ENCODE measurements at places on chromosomes 2 and 18.
A peak's percentile ranks its signal among the peaks of the same experiment; 100 is the strongest.

DNA sequence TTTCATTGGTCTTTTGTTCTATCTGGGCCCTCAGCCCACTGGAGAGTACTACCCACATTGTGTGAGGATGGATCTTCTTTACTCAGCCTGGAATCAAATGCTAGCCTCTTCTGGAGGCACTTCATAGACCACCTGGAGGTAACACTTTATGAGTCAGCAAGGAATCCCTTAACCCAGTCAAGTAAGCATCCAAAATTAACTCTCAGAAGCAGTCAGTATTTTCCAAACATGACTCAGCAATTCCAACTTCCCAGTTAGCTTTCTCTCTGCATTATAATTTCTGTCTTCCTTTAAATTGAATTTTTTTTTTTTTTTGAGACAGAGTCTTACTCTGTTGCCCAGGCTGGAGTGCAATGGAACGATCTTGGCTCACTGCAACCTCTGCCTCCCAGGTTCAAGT, 142.7 kb downstream of the ACKR3 start:
- DNase-seq, result no peak

DNA sequence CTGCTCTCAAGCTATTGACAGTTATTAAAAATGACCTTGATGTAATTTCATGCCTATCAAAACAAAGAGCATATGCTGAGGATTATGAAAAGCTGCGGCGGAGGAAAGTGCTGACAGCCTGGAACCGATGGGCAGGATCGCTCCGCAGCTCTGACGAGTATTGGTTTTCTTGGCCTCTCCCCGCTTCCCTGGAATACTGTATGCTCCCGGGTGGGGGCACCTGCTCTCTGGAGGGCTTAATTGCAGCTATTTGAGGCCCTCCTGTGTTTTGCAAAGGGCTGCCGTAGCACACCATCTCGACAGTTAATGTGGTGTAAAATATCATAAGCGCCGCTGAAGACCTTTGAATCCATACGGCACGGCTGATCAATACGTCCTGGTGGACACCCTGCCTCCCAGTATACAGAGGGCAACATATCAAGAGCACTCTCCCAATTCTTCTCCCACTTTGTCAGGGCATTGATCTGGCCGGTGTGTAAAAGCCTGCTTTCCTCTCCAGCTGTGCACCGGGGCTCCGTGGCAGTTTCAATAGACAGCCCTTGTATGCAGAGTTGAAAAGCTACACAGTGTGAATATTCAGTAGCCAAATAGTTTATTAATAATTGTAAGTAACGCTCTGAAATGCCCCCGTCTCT, 662.4 kb downstream of the GALR1 start:
- DNase-seq, result no peak

GRCh38 chr18:46067438-46068007, 4.5 kb downstream of the PSTPIP2 start:
- no peak for DNase-seq

- DNase-seq, result peak; percentile 56
Observed at GRCh38 chr18:3380384-3380961, 69.5 kb upstream of the TGIF1 start.

DNA sequence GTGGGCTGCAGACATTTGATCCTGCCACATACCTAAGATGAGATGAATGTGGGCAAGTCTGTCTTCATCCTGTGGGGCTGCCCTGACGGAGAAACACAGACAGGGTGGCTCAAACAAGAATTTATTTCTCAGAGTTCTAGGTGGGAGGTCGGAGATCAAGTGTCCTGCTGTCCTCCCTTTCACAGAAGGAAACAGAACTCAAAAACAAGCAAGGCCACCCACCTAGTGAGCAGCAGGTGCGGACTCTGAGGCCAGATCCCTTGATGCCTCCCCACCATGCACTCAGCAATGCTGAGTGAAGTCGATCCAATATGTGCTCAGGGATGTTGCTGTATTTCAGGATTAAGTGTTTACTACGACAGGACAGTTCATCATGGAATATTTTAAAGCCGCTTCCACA, 63.0 kb upstream of the SNTG2 start:
- DNase-seq, result no peak

DNA sequence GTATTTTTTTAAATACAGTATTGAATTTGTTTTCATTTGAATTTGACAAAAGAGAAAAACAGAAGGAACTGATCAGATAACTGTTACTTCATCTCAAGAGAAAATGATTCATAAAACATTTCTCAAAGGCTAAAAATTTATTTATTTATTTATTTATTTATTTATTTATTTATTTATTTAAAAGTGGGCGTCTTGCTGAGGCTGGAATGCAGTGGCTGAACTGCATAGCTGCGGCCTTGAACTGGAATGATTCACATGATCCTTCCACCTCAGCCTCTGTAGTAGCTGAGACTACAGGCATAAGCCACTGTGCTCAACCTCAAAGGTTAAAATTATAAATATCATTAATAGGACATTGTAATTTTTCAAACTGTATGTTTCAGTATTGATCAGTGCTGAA, 4.5 kb upstream of the PUM2 start:
- no peak for DNase-seq

- DNase-seq, result peak; percentile 40
Observed at GRCh38 chr2:174012347-174013314, 47.5 kb upstream of the SP3 start.

- DNase-seq, result no peak
Observed at GRCh38 chr2:229090225-229090624, 180.9 kb downstream of the PID1 start.

DNA sequence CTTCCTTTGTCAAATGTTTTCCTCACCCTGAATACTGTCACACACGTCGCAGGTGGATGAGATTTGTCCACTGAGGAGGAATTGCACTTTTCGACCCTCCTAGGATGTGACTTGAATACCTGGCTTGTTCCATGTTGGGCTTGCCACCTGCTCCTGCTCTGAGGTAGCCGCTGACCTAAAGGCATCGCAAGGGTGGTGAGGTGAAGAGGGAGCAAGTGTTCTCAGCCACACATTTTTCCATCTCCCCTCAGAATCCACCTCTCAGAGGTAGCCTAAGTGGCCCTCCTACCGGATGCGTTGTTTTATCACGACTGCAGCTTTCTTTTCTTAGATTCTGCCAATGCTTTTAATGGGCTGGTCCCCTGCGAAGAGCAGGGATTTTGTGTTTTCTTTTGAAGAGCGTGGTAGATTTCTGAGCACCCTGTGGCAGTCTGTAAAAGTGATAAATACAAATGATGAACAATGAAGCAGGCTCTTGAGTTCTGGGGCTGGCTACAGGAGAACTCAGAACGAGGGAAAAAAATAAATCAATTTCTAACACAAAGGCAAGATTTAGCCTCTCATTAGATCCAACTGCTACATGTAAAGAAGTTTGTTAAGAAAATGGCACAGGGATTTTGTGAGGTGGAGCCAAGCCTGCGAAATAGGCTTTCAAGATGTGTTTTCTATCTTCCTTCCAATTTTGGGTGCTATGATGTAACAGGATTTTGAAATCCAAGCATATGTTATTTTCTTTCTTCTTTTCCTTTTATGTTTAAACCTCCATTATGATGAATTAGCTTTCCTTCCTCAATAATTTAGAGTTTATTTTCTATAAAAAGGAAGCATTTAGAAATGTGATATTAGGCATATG, 386.7 kb downstream of the TGIF1 start:
- no peak for DNase-seq

- no peak for DNase-seq
Observed at GRCh38 chr2:233026198-233026813, 6.2 kb upstream of the NEU2 start.

DNA sequence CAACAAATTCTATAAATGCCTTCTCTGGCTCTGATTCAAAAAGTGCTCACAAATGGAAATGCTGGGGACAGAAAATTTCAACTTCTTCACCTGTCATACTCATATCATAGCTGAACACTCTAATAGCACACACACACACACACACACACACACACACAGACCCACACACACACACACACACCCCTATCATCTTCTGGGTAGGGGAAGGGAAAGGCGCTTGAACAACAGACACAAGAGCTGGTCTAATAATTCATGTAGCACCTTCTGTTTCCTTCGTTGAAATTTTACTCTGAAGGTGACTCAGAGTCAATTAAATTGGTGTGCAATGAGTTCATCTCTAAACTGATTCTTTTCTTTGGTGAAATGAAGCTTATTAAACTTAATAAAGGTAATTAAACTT, 32.9 kb downstream of the CD28 start:
- peak; percentile 84 for DNase-seq

DNA sequence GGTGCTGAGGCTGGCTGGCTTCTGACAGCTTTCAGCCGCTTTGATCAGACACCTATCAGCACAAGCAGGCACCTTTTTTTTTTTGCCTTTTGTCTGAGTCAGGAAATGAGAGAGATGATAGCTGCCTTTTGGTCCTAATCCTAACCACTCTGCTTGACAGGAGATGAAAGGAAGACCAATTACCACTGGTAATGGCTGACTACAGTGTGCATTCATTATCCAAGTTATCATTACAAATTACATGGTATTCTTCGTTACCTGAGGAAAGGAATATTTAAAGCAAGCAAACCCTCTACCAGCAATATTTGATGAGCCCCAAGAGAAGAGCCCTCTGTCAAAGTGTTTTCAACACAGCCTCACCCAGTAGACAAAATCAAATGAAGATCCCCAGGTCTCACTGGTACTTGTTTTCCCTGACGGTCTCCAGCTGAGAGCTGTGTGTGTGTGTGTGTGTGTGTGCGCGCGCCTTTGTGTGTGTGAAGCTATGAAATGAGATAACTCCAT, 925.7 kb downstream of the DCDC2C start:
- DNase-seq, result no peak

- DNase-seq, result no peak
Observed at GRCh38 chr2:133812826-133813617, 244.8 kb upstream of the NCKAP5 start.

DNA sequence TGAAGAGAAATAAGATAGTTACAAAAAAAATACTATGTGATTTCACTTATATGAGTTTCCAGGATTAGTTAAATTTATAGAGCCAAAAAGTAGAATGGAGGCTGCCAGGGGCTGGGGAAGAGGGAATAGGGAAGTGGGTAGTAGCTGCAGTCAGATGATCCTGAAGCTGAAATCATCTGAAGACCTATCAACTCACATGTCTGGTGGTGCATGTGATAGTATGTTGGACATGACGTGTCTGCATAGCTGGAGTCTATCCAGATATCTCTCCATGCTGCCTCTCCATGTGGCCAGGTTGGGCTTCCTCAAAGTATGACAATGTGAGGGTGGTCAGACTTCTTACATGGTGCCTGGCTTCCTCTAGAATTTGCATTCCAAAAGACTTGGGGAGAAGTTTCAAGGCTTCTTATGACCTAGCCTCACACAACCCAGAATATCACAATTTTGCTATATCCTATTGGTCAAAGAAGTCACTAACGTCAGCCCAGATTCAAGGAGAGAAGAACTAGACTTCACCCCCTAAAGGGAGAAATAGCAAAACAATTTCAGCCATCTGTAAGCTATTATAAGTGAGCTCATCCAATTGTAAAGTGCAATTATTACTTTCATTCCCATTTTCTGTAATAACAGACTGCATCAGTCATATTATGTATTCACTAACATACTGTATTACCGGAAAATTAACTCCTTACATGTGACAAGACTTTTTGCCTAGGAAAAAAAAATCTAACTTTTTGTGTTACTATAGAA, 14.0 kb upstream of the ZNF396 start:
- DNase-seq, result no peak

All from CD4-positive, alpha-beta T cell treated with Interleukin-4 for 4 hours (primary cell).